Activated CD4-positive, CD25-positive, alpha-beta regulatory T cell (primary cell): ENCODE measurements at places on chromosomes 6 and 20.

DNA sequence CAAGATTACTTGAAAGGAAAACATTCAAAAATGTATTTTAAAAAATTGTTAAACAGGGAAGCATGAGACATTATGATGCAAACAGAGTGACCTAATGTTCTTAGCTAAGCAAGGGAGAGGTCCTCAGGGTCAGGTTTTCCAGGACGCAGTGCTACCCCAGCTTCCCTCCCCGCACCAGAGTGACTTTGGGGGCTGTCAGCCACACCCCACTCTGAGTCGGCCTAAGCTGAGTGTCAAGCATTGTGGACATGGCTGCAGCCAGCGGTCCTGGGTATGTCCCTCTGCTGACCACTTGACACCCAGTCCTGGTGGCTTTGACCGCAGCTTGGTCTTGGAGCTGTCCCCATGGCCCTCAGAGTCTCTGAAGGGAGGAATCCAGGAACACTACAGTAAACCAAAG, 54.9 kb upstream of the CD93 start:
- no peak for DNase-seq

DNA sequence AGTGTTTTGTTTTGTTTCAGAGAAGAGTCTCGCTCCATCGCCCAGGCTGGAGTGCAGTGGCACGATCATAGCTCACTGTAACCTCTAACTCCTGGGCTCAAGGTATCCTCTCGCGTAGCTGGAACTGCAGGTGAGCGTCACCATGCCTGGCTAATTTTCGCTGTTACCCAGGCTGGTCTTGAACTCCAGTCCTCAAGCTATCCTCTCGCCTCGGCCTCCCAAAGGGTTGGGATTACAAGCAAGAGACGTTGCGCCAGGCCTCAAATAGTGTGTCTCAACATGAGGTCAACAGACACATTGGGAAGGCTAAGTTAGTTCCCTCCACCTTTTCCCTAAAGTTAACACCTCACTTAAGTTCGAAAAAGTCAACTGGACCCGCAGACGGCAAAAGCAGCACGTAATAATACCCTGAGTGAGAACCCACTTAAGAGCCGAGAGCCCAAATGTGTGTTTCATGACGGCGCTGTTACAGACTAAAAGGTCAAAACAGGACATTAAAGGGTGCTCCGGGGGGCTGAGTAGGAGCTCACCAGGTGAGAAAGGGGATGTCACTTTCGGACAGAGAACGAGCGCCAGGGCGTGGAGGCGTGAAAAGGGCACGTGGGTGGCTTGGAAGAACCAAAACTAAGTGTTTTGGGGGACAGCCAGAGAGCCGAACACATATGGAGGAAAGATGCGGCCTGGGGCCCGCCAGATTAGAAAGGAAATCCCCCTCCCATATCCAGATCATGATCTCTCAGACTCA, 499 bp downstream of the TTI1 start:
- DNase-seq = no peak

DNA sequence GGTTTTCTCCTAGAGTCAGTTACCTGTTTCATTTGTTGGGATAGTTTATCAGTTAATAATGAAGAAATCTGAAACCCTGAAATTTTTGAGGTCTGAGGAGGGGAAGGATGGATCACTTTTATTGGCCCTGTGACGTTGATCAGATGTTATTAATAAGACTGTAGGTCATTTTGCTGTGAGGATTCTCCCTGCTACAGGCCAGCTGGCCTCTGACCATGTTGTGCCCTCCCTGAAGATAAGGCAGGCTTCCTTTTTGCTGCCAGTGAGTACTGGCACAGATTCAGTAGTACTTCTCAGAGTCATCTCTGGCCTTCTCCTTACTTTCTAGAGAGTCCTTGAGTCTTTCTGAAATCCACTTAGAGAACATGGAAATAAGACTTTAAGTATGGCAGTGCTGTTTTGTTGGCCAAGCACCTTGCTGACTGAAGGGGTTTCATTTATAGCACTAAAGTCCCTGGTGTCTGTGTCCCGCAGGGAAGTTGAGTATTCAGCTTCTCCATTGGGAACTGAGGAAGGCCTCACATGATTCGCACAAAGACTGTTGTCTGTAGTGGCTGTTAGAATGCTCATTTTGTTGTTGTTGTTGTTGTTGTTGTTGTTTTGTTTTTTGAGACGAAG, 202.6 kb downstream of the DTNBP1 start:
- DNase-seq = no peak

DNA sequence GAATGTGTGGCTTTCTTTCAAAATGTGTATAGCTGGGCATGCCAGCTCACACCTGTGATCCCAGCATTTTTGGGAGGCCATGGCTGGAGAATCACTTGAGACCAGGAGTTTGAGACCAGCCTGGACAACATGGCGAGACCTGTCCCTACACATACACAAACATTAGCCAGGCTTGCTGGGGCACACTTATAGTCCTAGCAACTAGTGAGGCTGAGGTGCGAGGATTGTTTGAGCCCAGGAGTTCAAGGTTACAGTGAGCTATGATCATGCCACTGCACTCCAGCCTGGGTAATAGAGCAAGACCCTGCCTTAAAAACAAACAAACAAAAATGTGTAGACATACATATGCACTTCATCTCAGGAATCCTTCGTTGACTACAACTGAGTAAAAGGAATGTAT, 31.1 kb upstream of the PLEKHG1 start:
- no peak for DNase-seq

- DNase-seq = no peak
These were observed 64.4 kb upstream of the FUCA2 start for GRCh38 chr6:143575901-143576426.

GRCh38 chr6:31287619-31288018, 15.7 kb upstream of the HLA-C start:
- DNase-seq = no peak

- DNase-seq = no peak
These were observed 41.7 kb downstream of the TMEM242 start for GRCh38 chr6:157281570-157281969.

- no peak for DNase-seq
These were observed 10.9 kb downstream of the JAG1 start for GRCh38 chr20:10662661-10663458.

GRCh38 chr20:41011551-41012067, 17.0 kb upstream of the TOP1 start:
- DNase-seq = no peak

GRCh38 chr6:129893640-129894039, 32.5 kb upstream of the TMEM244 start:
- no peak for DNase-seq

- no peak for DNase-seq
These were observed 13.3 kb upstream of the RIPOR2 start for GRCh38 chr6:24949020-24949569.
